ENCODE measurements at places on chromosomes 2 and 18. TPM values are rescaled to one million over a fixed set of nuclear protein-coding genes. Genes with fewer than 3 reads are reported as not detected.

GRCh38 chr2:156294945-156295580 is 37.5 kb downstream of the NR4A2 start:
- DNase-seq: no peak

DNA sequence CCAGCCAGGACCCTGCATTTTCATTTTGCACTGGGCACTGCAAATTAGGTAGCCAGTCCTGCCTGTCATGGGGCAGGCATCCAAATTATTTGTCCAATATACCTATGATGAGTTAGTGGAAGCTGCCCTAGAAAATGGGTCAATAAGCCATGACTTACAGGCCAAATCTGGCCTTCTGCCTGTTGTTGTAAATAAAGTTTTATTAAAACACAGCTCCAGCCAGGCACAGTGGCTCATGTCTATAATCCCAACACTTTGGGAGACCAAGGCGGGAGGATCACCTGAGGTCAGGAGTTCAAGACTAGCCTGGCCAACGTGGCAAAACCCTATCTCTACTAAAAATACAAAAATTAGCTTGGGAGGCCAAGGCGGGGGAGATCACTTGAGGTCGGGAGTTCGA is 8.3 kb downstream of the AP1S3 start:
- DNase-seq: no peak

DNA sequence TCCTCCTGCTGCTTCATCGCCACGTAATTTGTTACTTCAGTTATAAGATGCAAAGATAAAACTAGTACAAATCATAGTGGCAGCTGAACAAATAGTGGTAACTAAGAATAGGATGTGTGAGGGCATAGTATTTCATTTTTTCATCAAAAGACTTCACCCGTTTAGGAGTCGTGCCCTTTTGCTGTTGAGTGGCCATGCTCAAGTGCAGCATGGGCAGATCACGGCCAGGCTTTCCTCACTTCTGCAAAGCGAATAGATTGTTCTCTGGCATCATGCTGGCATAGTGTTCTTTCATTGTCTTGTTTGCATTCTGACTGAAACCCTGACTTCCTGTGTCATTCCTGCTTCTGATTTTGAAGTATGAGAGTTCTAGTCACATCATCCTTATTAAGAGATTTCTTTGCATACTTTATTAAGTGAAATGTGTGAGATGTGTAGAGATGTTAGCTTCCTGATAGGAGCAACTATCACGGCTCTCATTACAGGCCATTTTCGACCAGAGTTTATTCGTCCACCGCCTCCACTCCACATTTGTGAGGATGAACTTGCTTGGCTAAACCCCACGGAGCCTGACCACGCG is 11.8 kb downstream of the CNOT11 start:
- no peak for DNase-seq

- DNase-seq: peak; percentile 71
These were observed 70.1 kb downstream of the EDAR start for GRCh38 chr2:108918941-108919341.

- no peak for DNase-seq
These were observed 313.6 kb upstream of the CDH20 start for GRCh38 chr18:61019338-61020301.

Gene MOCOS
- 5.1 TPM for total RNA-seq

Gene GPR39
- 39.9 TPM for total RNA-seq

DNA sequence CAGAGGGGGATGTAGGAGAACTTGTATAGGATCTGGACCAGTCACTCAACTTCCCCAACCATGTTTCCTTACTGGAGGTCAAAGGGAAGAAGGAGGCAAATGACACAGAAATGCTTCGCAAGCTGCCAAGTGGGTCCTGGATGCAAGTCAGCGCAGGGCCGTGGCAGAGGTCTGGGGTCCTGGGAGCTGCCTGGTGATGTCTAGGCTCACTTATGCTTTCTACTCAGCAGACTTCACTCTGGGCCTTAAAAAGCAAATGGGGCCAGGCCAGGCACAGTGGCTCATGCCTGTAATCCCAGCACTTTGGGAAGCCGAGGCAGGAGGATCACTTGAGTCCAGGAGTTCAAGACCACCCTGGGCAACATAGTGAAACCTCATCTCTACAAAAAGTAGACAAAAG is 19.9 kb downstream of the HS1BP3 start:
- no peak for DNase-seq

Gene CCDC138
- 16.0 TPM for total RNA-seq

Gene PRKAG3
- total RNA-seq: not detected

DNA sequence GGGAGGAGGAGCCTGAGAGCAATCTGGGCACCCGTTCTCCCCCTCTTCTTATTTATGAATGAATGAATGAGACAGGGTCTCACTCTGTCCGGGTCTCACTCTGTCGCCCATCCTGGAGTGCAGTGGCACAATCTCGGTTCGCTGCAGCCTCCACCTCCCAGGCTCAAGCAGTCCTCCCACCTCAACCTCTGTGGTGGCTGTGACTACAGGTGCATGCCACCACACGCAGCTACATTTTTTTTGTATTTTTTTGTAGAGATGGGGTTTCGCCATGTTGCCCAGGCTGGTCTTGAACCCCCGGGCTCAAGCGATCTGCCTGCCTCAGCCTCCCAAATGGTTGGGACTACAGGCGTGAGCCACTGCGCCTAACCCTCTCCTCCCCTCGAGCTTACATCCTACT is 198.4 kb downstream of the NEDD4L start:
- no peak for DNase-seq

Gene MPV17
- 99.4 TPM for total RNA-seq

GRCh38 chr2:44869761-44870160 is 71.7 kb upstream of the SIX3 start:
- DNase-seq: no peak

DNA sequence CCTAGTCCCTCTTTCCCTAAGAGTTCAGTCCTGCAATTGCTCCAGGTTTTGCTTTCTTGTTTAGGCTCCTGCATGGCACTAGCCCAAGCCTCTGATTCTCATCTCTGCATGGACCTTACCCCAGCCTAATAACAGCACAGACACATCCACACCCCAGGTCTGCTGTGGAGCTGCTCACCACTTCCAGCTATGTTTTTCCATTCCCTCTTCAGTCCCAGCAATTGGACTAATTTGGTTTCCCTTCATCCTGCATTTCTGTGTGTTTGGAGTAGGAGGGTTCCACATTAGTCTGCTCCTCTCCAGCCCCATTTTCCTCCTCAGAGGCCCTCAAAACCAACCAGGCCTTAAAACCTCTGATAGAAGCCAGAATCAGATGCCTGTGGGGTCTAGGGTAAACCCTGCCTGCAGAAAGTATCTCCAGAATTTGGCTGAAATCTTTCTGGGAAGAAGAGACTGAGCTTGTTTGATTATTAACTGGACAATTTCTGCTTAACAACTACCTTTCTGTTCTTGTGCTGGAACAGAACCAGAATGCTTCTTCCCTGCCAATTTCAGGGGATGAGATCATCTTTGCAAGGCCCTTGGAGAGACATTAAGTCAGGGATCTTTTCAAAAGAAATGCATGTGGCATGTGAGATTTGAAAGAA is 95.9 kb downstream of the GFPT1 start:
- peak; percentile 46 for DNase-seq

Gene ZBTB7C
- 0.12 TPM for total RNA-seq
